Activated naive CD8-positive, alpha-beta T cell treated with anti-CD3 and anti-CD28 coated beads for 36 hours (primary cell): ENCODE measurements at places on chromosomes 7 and 10. TPM values are rescaled to one million over a fixed set of nuclear protein-coding genes. Genes with fewer than 3 reads are reported as not detected.

DNA sequence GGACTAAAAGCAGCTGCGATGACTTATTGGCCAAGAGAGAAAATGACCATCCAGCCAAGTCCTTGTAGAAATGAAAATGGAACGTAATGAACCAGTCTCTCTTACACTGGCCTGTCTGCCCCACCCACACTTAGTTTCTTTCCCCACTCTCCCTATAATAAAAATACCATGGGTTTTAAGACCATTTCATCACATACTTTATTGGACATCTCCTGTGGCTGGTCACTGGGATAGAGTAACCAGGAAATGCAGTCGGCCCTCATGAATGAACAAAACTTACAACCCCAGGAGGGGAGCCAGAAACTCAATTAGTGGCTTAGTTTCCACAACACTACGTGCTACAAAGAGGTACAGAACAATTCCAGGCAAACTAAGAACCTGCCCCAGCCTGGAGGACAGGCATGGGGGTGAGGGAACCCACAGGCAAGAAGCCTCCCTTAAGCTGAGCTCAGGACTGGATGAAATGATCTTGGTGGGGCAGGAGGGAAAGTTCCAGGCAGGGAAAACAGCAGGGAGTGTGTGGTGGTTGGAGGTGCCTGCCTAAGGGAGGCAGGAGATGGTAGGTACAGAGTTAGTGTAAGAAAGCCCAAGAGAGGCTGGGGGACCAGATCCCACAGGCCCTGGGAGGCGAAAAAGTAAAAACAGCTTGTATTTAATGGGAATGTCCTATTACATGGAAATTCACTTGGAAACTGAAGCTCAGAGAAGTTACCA lies 29.6 kb downstream of the MKI67 start:
- H3K27ac ChIP-seq: no peak overlapping the region
- peaks cover 42% of the 10 kb centered on the region for H3K36me3 ChIP-seq
- DNase-seq: no peak
- no peaks in the 10 kb centered on the region for H3K27me3 ChIP-seq

Gene GARIN1A
- total RNA-seq: 0.29 TPM

- peaks cover 11% of the 10 kb centered on the region for H3K4me1 ChIP-seq
- DNase-seq: no peak
Measured at GRCh38 chr10:119431034-119431772, 111.3 kb downstream of the RGS10 start.

Gene PCDH15
- total RNA-seq: not detected

- no peaks in the 10 kb centered on the region for H3K27me3 ChIP-seq
- no peak overlapping the region for H3K27ac ChIP-seq
- no peaks in the 10 kb centered on the region for H3K36me3 ChIP-seq
- no peak overlapping the region for H3K4me3 ChIP-seq
- no peak for DNase-seq
Measured at GRCh38 chr7:68547181-68547580, 1051.1 kb upstream of the AUTS2 start.

DNA sequence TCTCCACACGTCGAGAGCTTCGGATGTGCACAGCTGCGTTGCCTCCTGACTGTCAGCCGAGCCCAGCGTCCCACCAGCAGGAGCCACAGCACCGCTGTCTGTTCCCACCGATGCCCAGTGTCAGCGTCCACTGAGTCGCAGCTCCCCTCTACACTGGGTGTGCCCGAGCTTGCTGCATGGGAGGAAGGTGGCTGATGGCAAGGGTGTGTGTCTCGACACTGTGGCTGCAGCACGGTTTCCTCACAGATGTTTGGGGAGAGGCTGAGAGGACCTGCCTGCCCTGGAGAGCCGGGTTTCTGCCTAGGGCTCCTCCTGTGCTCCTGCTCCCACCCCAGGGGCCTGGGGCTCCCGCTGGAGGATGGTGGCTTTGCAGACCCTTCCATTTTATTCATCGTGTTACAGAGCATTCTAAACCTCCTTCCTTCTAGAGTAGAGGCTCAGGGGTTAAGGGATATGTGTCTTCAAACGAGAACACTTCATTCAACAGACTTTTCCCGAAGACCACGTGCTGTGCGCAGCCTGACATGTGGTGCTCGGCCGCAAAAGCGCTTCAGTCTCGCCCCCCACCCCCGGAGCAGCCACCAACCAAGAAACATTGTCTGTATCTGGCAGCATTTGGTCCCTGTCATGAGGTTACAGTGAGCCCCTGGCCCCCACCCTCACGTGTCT lies 384.8 kb downstream of the DNAJB6 start:
- peaks cover 4% of the 10 kb centered on the region for H3K27me3 ChIP-seq
- H3K36me3 ChIP-seq: no peaks in the 10 kb centered on the region
- H3K4me1 ChIP-seq: no peaks in the 10 kb centered on the region
- no peak overlapping the region for H3K27ac ChIP-seq
- no peak overlapping the region for H3K4me3 ChIP-seq
